ENCODE measurements at places on chromosomes 1 and 21.

DNA sequence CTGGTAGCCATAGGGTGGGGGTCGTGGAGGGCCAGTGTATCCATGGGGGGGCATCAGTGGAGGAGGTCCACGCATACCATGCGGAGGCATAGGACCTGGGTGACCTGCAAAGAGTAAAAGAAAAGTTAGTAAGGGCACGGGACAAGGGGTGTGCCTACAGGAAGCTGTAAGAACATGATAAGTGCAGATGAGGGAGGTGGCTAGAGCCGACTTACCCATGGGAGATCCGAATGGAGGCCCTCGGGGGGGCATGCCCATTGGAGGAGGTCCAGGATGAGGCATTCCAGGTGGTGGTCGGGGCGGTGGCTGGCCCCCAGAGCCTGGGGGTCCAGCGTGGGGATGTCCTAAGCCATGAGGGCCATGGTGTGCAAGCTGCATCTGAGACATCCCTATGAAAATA is 4.0 kb downstream of the SF3B4 start:
- DNase-seq, result no peak

DNA sequence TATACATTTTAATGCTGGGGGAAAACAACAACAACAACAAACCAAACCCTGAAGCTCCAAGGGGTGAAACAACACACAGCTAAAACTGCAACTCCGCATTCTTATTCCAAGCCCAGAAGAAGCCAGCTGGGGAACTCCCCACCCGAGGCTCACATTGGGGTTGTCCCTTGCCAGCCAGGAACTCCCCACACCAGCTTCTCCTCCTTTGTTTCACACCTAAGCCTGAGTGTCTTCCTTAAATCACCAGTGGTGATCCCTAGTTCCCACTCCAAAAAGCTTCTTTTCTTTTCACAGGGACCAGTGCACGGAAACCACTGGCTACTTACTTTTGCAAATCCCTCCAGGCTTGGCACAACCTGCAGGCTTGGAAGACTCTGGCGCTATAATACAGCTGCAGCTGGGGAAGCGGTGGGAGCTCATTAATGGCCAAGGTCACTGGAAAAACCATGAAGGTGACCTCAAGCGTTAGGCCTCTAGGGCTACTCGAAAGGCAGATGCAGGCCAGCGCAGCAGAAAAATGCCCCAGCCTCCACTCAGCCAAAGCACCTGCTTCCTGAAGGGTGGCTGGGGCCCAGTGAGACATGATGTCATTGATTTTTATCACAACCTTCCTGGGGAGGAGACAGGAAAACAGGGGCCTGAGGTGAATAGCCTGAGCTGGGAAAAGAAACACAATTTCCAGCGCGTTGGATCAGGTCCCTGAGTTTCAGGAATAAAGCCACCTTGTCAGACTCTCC is 40.1 kb downstream of the TLR5 start:
- DNase-seq, result no peak

GRCh38 chr1:53959664-53960250 is 13.6 kb downstream of the LRRC42 start:
- peak; percentile 34 for DNase-seq

DNA sequence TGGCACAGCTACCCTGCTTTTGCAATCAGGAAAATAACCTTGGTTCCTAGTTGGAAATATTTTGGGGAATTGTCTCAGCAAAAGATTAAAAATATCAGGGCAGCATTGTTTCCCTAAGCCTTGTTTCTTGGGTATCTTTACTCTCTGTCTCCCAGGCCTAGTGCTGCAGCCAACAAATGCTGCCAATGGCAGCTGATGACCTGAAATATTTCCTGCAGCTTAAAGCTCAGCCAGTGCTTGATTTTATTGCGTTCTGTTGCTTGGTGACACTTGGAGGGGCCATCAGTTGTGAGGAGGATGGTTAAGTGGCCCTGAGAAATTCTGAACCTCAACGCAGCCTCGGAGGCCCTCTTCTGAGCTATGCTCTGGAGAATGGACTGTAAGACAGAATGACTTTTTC is 59.4 kb upstream of the B3GALT5 start:
- no peak for DNase-seq

- DNase-seq, result no peak
These were observed 118.4 kb downstream of the KCNN3 start for GRCh38 chr1:154751690-154752089.

- DNase-seq, result peak; percentile 69
These were observed 4.9 kb downstream of the PLEKHG5 start for GRCh38 chr1:6486433-6487011.

DNA sequence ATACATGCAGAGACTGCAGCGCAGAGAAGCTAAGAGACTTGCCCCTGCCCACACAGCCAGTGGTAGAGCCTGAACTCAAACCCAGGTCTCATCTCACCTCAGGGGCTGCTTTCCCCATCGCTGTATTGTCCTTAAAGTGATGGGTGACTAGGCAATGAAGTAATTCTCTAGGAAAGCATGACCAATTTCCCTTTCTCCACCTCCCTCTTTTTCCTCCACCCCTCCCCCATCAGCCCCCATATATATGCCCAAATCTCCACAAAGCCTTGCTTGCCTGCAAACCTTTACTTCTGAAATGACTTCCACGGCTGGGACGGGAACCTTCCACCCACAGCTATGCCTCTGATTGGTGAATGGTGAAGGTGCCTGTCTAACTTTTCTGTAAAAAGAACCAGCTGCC is at the start of gene IL24:
TSS of gene IL24 (plus strand) at position 269 of the 400 bp plus-strand sequence. CDS start 390 bp downstream, outside the sequence.
- DNase-seq, result no peak

DNA sequence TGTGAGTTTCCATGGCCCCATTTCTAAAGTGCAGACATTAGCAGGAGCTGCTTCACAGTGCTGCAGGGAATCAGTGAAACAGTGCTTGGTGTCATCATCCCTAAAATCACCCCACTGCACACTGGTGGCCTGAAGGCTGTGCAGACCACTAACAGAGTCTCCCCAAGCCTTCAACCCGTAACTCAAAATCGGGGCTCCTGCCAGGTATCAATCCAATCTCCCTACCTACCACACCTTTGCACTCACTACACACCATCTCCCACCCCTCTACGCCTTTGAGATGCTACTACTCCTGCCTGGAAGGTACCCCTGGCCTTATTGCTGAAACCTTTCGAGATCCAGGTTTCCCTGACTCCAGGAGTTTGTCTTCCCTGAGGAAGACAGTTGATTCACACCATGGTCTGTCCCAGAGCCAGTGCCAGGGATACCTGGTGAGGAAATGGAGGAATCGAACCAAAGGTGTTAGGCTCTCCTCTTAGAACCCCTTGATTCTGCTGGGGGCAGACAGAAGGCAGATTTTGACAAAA is 25.5 kb downstream of the SLC2A1 start:
- no peak for DNase-seq

Measured in SW 1271 (cell line).